ENCODE measurements at places on chromosomes 6 and 20.

DNA sequence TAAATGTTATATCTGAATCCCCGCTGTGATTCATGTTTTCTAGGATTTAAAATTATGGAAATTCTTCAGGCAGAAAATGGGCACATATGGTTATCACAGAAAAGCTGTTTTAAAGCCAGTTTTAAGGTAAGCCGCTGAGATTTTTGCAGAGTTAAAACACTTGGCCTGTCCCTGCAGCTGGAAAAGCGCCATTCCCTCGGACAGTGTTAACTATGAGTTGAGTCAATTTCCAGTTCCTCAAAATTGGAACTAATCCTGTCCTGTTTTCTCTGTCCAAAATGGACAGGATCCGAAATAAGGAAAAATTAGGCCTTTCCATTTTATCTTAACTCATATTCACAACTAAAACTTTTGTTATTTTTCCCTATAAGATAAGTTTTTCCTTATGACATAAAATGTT lies 225.2 kb downstream of the SAMD5 start:
- H3K27ac ChIP-seq, result no peak overlapping the region
- H3K4me3 ChIP-seq, result no peak overlapping the region
- DNase-seq, result no peak
- no peaks in the 10 kb centered on the region for H3K27me3 ChIP-seq
- no peaks in the 10 kb centered on the region for H3K4me1 ChIP-seq
- no peaks in the 10 kb centered on the region for H3K36me3 ChIP-seq

GRCh38 chr20:12911372-12911771 lies 97.4 kb upstream of the SPTLC3 start:
- H3K4me1 ChIP-seq, result no peaks in the 10 kb centered on the region
- H3K27me3 ChIP-seq, result no peaks in the 10 kb centered on the region

GRCh38 chr6:13932785-13933184 lies 8.0 kb downstream of the RNF182 start:
- H3K27me3 ChIP-seq, result peaks cover 58% of the 10 kb centered on the region
- H3K27ac ChIP-seq, result no peak overlapping the region
- H3K36me3 ChIP-seq, result no peaks in the 10 kb centered on the region

DNA sequence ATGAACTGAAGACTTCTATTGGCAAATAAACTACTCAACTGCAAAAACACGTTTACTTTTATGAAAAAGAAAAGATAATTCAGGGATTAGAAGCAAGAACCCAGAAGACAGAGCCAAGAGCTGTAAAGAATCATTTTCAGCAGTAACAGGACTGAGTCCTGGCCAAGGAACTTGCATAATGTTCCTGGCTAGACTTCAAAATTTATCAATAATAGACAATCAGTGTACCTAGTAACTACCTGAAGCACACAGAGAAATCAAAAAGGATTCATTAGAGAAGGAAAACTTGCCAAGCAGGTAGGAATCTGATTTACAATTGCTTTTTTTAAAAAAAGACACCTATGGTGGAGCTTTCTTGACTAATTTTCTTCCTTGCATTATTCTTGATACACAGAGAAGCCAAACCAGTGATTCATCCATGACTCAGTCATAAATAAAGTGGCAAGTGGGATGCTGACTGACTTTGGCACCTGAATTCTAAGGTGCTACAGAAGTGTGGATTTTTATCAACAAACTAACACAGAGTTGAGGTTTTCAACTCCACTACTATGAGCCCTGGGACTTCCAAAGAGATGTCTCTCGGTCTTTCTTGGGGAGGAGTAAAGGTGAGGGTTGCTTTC lies 281.3 kb downstream of the BMP7 start:
- H3K27ac ChIP-seq, result no peak overlapping the region
- no peak overlapping the region for H3K4me3 ChIP-seq
- peaks cover 3% of the 10 kb centered on the region for H3K27me3 ChIP-seq

DNA sequence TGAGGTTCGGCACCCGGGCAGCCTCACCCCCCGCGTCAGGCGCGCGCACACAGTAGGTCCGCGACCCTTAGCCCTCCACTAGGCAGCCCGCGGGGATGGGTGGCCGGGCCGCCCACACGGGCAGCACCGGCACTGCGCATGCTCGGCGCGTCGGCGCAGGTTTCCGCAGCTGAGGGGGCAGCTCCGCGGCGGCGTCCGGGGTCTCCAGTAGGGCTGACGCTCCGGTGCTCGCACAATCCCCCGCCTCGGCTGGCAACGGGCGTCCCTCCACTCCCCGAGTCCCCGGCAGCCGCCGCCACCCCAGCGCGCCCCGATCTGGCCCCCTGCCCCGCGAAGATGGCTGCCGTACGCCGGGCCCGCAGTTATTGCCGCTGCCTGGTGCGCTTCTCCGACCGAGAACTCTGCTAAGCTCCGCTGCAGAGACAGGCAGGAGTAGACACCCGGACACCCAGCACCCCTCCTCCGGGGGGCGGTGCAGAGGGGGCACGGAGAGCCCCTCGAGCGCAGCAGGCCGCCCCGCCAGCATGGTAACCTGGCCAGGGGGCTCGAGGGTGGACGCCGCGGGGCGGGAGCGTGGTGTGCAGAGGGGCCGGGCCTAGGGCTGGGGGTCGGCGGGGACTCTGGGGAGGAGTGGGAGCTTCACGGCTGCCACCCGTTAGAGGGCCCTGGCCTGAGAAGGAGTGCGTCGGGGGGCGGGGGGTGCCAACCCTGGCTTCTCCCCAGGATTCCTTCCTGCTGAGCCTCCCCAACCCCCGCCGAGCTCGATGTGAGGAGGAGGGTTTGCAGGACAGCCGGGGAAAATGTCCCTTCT lies at the start of gene FBXO9:
FBXO9 (plus strand) TSS at position 139 of the 811 bp plus-strand sequence; CDS start at position 525, 386 bp downstream.
- H3K27me3 ChIP-seq, result no peaks in the 10 kb centered on the region
- H3K4me1 ChIP-seq, result peaks cover 36% of the 10 kb centered on the region
- peaks cover 4% of the 10 kb centered on the region for H3K36me3 ChIP-seq
- H3K4me3 ChIP-seq, result peak within 1 kb of the TSS; percentile 96
- peak within 1 kb of the TSS; percentile 97 for H3K27ac ChIP-seq

DNA sequence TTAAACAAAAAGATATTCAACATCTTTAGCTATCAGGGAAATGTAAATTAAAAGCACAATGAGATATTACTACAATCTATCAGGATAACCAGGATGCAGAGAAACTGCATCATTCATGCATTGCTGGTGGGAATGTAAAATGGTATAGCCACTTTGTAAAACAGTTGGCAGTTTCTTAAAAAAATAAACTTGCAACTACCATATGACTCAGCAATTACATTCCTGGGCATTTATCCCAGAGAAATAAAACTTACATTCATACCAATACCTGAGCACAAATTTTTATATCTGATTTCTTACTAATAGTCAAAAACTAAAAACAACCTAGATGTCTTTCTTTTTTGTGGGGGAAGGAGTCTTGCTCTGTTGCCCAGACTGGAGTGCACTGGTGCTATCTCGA lies 190.3 kb upstream of the TAB2 start:
- H3K4me3 ChIP-seq, result peak overlapping the region; percentile 17
- DNase-seq, result no peak
- H3K27ac ChIP-seq, result peak overlapping the region; percentile 94
- peaks cover 60% of the 10 kb centered on the region for H3K36me3 ChIP-seq
- H3K4me1 ChIP-seq, result peaks cover 80% of the 10 kb centered on the region

- no peaks in the 10 kb centered on the region for H3K27me3 ChIP-seq
- no peak overlapping the region for H3K4me3 ChIP-seq
- no peak for DNase-seq
- H3K27ac ChIP-seq, result no peak overlapping the region
Observed at GRCh38 chr20:14726591-14726990, 389.2 kb upstream of the FLRT3 start.

GRCh38 chr6:97702248-97702647 lies 419.2 kb upstream of the MMS22L start:
- H3K36me3 ChIP-seq, result no peaks in the 10 kb centered on the region
- no peak overlapping the region for H3K4me3 ChIP-seq
- DNase-seq, result no peak

GRCh38 chr6:160057080-160057479 lies 64.5 kb upstream of the SLC22A1 start:
- no peak overlapping the region for H3K4me3 ChIP-seq
- DNase-seq, result no peak
- H3K36me3 ChIP-seq, result peaks cover 65% of the 10 kb centered on the region
- peaks cover 14% of the 10 kb centered on the region for H3K4me1 ChIP-seq
- no peaks in the 10 kb centered on the region for H3K27me3 ChIP-seq

- no peaks in the 10 kb centered on the region for H3K27me3 ChIP-seq
- no peaks in the 10 kb centered on the region for H3K36me3 ChIP-seq
- H3K4me1 ChIP-seq, result peaks cover 2% of the 10 kb centered on the region
- no peak overlapping the region for H3K4me3 ChIP-seq
- H3K27ac ChIP-seq, result no peak overlapping the region
Observed at GRCh38 chr20:8414586-8415274, 282.7 kb downstream of the PLCB1 start.

- H3K4me3 ChIP-seq, result peak overlapping the region; percentile 97
- H3K27me3 ChIP-seq, result no peaks in the 10 kb centered on the region
- H3K36me3 ChIP-seq, result peaks cover 30% of the 10 kb centered on the region
- no peak for DNase-seq
- no peak overlapping the region for H3K27ac ChIP-seq
Observed at GRCh38 chr6:119346450-119346849, 3.1 kb downstream of the MAN1A1 start.

DNA sequence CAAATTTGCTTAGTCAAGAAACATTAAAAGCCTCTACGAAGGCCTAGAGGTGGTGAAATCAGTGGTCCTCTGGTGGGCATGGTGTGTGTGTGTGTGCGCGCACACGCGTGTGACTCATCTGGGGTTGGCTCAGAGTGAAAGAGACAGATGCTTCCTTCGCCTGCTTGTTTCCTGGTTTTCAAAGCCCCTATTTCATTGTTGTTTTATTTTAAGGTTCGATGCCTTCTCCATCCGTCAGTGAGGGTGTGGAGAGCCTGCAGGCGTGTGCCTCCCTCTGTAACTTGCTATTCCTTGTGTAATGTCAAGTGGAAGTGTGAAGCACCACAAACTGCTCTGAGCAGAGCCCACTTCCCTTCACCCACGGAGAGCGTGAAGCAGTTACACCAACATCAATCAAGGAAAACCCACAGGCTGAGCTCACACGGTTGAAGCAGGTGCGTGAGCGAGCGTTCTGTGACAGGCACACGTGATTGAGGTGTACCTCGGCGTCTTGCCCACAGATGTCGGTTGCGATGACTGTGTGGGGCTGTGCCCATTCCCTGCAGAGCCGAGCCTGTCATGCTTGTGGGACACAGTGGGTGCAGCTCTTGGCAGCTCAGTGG lies 233.9 kb downstream of the PRL start:
- H3K36me3 ChIP-seq, result no peaks in the 10 kb centered on the region
- H3K27me3 ChIP-seq, result no peaks in the 10 kb centered on the region
- DNase-seq, result peak; percentile 83
- peak overlapping the region; percentile 96 for H3K27ac ChIP-seq
- H3K4me1 ChIP-seq, result peaks cover 41% of the 10 kb centered on the region

DNA sequence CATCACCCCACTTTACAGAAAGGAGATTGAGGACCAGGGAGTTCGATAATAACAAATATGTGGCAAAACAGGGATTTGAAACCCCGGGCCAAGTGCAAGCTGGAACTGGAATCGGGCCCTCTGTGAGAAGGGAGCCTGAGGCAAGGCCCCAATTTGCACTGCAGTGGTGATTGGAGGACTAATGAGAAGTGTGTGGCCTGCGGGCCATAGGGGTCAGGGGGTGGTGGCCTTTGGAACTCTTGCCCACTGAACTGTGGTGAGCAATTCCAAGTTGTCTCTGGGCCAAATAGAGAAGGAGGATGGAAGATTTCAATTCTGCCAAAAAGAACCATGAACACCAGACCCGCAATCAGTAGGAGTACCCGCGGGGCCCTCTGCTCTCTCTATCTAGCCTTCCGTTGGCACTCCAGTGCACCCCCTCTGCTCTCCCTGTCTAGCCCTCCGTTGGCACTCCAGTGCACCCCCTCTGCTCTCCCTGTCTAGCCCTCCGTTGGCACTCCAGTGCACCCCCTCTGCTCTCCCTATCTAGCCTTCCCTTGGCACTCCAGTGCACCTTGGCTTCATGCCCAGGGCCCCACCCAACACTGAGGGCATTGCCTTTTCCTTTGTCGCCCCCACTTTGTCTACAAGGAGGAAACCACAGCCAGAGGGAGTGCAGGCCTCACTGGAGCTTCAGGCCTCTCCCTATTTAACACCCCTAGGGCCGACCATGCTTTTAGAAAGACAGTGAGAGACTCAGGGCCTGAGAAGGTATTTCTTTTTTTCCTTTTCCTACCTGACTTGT lies 6.0 kb upstream of the PTPRA start:
- DNase-seq, result no peak
- no peak overlapping the region for H3K27ac ChIP-seq
- H3K27me3 ChIP-seq, result no peaks in the 10 kb centered on the region
- H3K36me3 ChIP-seq, result peaks cover 12% of the 10 kb centered on the region
- H3K4me1 ChIP-seq, result peaks cover 24% of the 10 kb centered on the region

DNA sequence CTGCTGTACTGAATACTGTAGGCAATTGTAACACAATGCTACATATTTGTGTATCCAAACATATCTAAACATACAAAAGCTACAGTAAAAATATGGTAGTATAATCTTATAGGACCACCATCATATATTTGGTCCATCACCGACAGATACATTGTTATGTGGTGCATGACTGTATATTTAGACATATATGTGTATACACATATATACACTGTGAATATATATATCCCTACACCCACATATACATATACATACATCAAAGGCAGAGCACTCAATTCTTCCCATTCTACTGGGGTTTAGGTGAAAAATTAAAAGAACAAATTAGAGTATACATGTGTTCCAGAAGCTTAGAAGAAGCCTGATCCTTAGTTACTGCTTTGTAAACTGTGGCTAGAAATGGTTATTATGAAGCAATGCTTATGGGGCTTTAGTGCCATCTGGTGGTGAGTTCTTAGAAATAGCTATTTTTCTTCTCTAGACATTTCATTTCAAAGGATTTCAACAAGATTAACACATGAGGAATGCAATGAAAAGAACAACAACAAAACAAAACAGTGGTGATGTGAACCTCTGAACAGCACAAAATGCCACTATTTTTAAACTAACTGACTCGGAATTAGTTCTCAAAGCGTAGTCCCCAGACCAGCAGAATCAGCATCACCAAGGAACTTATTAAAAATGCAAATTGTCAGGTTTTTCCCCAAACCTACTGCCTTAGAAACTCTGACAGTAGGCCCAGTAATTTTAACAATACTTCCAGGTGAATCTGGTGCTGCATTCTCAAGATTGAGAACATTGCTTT lies 38.0 kb downstream of the PKHD1 start:
- no peak overlapping the region for H3K4me3 ChIP-seq
- H3K36me3 ChIP-seq, result no peaks in the 10 kb centered on the region
- peaks cover 17% of the 10 kb centered on the region for H3K27me3 ChIP-seq
- H3K27ac ChIP-seq, result no peak overlapping the region
- H3K4me1 ChIP-seq, result no peaks in the 10 kb centered on the region
- no peak for DNase-seq

GRCh38 chr20:6142348-6142993 lies 19.6 kb upstream of the FERMT1 start:
- no peaks in the 10 kb centered on the region for H3K36me3 ChIP-seq
- no peaks in the 10 kb centered on the region for H3K27me3 ChIP-seq
- DNase-seq, result peak; percentile 13
- no peak overlapping the region for H3K4me3 ChIP-seq

GRCh38 chr6:49003348-49003747 lies 459.7 kb downstream of the MMUT start:
- H3K36me3 ChIP-seq, result no peaks in the 10 kb centered on the region
- H3K27ac ChIP-seq, result no peak overlapping the region
- no peaks in the 10 kb centered on the region for H3K4me1 ChIP-seq
- H3K27me3 ChIP-seq, result no peaks in the 10 kb centered on the region
